ENCODE measurements at places on chromosomes 3 and 15.

GRCh38 chr3:73383470-73384049 lies 241.2 kb downstream of the PDZRN3 start:
- DNase-seq, result no peak

GRCh38 chr3:118736107-118736506 lies 298.5 kb downstream of the IGSF11 start:
- no peak for DNase-seq

DNA sequence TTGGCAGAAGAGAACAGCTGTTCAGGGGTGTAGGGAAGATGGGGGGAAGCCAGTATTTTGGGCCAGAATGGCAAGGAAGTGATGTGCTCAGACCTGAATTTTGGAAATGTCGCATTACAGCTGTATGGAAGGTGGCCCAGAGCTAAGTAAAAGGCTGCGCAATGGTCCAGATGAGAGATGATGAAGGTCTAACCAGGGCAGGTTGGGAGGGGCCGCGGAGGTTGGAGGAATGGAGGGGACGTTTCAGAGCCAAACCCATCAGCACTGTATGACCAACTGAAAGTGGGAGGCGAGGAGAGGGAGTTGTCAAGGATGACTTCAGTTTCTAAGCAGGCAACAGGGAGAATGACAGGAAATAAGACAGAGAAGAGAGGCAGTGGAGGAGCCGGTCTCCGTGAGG lies 60.8 kb downstream of the ADCY5 start:
- DNase-seq, result no peak

- no peak for DNase-seq
Measured at GRCh38 chr15:80789296-80789695, 10.1 kb downstream of the CEMIP start.

DNA sequence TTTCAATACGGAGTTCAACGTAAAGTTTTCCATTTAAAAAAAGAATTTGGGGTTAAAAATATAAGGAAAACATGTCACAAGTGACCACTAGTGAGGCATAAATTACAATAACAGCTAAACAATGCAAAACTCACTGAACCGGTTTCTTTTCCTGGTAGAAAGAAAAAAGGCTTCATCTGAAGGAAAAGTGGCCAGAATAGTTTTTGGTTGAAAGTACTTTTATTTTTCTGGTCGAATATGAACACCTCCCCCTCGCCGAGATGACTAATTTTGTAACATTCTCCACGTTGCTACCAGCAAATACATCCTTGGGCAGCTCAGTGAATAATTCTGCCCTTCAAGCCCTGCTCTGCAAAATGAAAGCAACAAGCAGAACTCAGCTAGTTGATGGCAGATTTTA lies 3.9 kb upstream of the SRGAP3 start:
- DNase-seq, result no peak

- DNase-seq, result no peak
Measured at GRCh38 chr3:58135712-58136543, 74.8 kb downstream of the DNASE1L3 start.

DNA sequence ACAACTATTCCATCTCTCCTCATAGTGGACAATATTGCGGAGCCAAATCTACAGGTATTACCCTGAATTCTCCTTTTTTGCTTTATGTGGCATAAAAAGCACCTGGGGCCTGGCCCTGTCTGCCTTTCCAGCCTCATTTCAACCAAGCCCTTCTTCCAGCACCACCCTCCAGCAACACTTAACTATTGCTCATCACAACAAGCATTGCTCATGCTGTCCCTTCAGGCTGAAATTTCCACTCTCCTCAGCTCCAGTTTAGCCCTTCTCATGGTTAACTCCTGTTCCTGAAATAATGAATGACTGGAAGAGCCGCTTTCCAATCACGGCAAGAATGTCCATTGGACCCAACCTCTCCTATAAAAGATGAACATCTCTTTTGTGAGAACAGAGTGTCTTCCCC lies 107.4 kb downstream of the P2RY1 start:
- DNase-seq, result no peak

Measured in NCI-H774 (cell line).